ENCODE measurements at places on chromosomes 6 and 20.

GRCh38 chr6:109255946-109256640, 126.2 kb downstream of the CD164 start:
- no peak for DNase-seq

DNA sequence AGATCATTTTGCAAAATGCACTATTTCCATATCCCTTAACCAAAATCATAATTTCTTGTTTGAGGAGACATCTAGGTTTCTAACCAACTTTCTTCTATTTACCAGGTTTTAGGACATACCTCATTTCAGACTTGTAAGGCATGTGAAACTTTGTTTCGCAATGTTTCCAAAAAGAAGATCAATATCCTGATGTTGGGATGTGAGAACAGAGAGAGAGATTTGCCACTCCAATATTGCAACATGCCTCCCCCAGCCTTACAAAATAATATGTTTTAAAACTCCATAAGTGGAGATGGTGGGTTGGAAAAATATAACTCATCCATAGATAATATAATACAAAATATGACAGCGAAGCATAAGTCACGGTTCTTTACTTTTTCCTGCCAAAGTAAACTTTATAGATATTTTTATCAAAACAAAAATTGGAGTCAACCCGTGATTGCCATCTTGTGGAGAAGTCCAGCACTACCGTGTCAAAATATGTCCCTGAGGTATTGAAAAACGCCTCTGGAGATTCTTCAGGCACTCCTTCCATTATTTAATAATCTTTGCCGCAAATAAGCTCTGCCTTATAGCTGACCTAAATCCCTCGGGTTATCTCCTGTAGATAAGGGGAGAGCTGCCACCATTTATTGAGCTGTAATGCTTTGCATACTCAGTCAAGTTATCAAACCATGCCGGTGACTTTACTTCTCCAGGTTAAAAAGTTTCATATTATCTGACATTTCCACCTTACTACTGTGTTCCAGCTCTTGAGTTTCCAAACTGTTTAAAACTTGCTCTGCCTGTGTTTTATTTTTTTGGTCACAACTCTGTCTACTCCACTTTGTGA, 534.2 kb downstream of the HACE1 start:
- DNase-seq = peak; percentile 15

- DNase-seq = no peak
Measured at GRCh38 chr6:118875672-118876071, 18.3 kb upstream of the ASF1A start.

GRCh38 chr6:136753624-136754023, 38.7 kb downstream of the MAP3K5 start:
- peak; percentile 34 for DNase-seq

DNA sequence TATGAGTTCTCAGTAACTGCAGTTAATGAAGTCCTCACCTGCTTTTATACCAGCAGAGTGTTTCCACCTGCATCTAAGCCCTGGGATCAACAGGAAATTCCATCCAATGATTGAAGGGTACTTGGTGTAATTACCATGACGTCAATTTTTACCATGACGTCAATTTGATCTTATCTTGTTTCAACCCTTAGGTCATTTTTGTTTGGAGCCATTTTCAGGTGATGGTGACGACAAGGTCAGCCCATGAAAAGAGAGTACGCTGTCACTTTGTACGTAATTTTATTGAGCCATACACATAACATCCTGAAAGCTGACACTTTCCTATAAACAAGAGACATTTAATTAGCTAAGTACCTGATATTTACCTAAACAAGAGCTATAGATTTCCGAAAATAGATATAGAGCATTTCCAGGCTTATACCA, at the start of gene CGA:
Gene CGA, minus strand, starts transcription at position 20 of the 423 bp plus-strand sequence. CDS start 6,906 bp downstream, outside the sequence.
- no peak for DNase-seq

DNA sequence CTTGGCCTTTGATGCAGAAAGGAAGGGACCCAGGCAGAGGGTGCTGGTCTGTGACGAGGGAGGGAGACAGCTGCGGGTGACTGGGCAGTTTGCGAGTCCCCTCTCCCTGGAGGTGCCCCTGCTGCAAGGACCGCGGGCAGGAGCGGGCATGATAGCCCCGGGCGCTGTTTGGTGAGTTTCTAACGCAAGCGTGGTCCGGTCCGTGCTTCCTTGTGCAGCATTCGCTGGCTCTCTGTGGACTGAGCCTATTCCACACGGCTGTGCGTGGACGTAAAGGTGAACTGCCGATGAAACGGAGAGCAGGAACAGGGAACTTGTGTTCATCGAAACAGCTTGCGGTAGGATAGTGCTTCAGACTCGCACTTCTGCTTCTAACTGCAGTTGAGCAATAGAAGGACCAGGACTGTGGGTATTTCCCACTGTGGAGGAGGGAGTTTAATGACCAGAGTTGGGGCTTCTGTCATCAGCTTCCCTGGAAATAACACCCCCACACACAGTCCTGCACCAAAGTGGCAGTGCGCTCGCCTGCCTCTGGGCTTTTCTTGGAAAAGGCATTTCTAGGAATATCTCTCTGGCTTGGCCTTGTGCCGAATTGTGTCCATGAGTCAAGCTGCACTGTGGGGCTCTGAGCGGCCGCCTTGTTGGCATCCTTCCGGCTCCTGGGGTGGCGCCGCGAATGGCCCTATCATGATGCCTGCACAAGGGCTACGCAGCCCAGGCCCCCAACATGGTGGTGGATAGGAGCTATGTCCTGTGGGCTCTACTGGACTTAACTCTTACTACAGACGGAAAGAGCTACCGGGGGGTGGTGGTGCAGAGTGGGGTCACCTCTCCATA, 48.9 kb downstream of the DUSP22 start:
- DNase-seq = no peak

DNA sequence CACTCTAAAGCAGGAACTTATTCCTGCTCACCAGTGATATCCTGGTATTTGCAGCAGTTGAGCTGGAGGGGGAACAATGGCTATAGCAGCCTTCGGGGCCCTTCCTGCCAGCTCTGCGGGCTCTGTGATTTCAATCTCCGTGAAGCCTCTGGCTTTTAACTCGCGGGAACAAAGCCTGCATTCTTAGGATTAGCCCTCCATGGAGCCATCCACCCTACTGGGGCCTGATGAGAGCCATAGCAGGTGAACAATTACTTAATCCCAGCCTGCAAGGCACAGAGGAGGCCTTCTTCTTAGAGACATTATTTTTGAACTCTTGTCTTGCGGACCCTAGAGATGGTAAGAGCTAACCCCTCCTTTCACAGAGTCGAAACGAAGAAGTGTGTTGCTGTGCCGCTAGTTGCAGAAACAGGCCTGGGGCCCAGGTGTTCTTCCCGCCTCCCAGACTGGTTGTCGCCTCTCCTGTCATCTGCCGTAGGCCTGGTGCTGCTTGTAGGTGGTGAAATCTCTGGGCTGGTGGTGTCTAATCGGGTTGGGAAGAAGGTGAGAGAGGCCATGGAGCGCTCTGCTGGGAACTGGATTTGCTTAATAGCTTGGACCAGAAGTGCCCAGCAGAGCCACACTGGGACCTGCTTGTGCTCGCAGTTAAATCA, 9.7 kb downstream of the GHRH start:
- DNase-seq = no peak

DNA sequence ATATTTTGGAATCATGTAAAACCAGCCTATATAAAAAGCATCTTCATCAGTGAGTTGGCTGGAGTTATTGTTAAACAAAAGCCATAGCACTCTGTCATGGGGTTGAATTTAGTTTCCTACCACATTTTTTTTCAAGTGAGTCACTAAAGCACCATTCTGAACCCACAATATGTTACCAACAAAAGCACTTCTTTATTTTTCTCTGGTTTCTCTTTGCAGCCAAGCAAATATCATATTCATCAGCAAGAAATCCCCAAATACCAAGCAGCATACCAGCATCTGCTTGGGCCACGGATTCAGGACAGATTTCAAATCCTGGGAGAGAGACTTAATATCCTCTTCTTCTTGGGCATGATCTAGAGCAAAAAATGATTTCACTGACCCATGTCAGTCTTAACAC, 441.4 kb downstream of the BCKDHB start:
- peak; percentile 70 for DNase-seq

DNA sequence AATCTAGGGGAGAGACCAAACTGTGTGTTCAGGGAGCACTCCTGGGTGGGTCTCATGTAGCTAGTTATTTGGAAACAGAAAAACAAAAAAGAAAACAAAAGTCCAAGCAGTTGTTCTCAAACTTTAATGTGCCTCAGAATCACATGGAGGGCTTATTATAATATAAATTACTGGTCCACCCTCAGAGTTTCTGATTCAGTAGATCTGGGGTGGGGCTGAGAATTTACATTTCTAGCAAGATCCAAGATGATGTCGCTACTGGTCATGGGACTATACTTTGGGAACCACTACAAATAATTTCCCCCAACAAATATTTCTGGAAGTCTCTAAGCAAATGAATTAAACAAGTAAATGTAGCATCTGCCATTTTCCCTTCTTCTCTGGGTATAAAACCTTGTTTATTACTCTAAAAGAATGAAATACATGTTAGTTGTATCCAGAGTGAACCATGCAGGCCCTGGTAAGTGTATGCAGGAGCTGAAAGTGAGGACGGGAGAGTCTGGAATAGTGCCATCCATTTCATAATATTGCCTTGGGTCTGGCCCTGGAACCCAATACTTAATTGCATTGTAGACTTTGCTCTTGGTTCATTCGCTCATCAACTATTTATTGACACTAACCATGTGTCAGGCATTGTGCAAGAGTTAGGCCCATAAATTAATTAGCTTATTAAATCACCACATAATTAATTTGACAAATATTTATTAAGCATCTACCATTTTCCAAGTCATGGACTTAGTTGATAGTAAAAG, 490.8 kb downstream of the EPM2A start:
- peak; percentile 23 for DNase-seq

DNA sequence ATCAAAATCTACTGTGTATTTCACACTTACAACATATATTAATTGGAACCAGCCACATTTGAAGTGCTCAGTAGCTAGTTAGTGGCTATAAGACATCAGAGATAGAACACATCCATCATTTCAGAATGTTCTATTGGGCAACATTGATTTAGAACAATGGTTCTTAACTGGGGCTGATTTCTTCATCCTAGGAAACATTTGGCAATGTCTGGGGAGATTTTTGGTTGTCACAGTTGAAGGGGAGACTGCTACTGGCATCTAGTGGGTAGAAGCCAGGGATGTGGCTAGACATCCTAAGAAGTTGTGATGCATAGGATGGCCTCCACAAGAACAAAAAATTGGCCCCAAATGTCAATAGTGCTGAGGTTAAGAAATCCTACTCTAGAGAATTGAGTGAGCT, 132.5 kb downstream of the OLIG3 start:
- DNase-seq = no peak

GRCh38 chr6:36621371-36621855, 27.3 kb downstream of the SRSF3 start:
- DNase-seq = no peak

- no peak for DNase-seq
Measured at GRCh38 chr6:166999884-167000253, 672 bp downstream of the CEP43 start.

DNA sequence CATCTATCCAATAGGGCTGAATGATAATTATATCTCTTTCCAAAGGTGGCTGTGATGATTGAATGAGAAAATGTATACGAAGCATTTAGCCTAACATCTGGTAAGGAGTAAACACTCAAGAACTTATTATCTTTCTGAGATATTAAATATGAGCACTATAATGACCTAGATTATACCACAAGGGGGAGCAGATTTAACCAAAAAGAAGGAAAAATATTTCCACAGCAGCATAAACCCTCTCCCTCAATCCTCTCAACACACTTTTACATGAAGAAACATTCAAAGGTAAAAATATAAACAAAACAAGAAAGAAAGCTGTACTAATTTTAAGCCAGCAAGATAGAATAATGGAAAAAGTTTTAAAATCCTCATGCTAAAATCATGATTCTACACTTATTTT, 68.4 kb downstream of the SHPRH start:
- DNase-seq = peak; percentile 20

DNA sequence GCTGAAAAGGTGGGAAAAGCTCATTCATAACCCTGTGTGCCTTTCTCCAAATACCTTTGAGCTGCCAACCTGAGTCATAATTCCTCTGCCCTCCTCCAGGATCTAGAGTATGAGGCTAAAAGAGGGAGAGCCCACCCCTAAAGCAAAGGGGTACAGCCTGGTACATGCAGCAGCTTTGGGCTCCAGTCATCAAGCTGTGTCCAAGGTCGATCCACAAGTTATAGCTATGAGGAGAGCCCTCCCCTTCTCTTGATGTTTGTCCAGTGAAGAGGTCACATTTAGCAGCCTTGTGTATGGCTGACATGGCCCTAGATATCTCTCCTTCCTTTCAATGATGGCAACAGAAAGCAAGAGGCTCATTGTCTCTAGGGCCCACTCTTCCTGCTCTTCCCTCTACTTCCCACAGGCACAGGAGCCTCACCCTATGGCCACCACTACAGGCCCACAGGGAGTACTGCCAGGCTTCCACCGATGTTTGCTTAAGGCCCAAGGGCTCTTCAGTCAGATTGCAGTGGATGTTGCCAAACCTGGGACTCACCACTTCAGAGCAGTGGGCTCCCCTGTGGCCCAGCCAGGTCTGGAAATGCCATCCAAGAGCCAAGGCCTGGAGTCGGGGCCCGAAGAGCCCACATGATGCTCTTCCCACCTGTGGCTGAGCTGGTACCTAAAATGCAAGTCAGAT, 176.8 kb downstream of the CD83 start:
- DNase-seq = no peak

DNA sequence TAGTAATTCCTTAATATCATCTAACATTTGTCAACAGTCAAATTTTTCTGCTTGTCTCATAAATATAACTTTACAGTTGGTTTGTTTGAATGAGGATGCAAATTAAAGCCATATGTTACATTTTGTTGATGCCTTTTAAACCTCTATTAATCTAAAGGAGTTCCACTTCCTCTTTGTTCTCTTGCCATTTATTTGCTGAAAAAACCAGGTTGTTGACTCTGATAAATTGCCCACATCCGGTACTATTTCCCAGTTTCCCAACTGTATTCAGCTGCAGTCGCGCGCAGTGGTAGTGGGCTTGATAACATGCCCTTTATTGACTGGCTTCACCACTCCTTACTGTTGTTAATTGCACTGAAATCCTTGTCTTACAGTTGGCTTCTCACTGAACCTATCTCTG, 32.8 kb upstream of the SIRPB2 start:
- DNase-seq = no peak

DNA sequence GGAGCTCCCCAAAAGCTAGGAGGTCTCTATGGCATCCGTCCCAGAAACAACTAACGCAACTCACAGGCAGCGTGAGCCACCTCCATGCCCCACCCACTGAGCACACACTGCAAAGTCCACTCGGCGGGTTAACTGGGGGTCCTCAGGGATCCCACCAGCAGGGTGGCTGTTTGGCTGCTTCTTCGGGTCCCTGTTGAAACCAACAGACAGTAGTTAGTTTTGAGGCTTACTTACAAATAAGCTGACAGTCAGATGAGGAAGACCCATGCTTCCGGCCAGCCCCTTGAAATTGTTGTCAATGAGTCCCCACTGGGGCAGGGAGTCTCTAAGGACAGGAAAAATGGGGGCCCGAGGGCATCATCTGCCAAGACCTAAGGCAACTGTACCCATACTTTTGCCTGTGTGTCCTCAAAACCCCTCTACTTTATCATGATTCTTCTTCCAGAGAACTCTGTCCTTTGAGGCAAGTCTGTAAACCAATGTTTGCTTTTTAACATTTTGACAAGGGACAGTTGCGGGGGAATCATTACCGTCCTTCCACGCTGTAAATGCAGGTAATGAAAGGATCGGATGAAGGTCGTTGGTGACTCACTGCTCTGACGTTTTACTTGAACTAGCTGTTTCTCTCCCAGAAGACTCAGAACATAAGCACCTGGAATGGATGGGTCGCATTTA, 2.2 kb upstream of the PCK1 start:
- no peak for DNase-seq

- no peak for DNase-seq
Measured at GRCh38 chr20:25269057-25269832, 21.4 kb downstream of the PYGB start.
